T-helper 2 cell (primary cell): ENCODE measurements at places on chromosomes 2 and 18.

- no peak for DNase-seq
Observed at GRCh38 chr2:98301469-98301868, 44.8 kb upstream of the CNGA3 start.

- DNase-seq: no peak
Observed at GRCh38 chr2:9745153-9745899, 97.9 kb upstream of the TAF1B start.

DNA sequence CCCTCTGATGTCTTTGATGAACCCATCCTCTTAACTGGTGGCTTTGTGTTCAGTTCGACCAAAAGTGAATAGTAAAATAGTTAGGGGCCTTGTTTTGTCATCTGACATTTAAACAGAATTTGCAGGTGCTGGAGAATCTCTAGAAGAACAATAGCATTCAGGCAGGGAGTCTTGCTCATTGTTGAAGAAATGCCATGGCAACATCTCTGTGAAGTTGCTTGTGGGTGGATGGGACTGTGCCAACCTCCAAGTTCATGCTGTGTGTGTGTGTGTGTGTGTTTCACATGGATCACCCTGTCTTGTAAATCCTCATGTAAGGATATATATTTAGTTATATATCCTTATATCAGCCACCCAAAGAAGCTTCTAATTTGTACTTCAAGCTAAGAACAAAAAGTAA is 66.7 kb downstream of the SKA1 start:
- DNase-seq: no peak

- DNase-seq: no peak
Observed at GRCh38 chr2:20917287-20917660, 94.4 kb upstream of the LDAH start.

GRCh38 chr2:892892-893291 is 57.8 kb upstream of the SNTG2 start:
- no peak for DNase-seq

GRCh38 chr2:208034503-208035140 is 9.3 kb upstream of the PLEKHM3 start:
- DNase-seq: no peak

GRCh38 chr2:241053576-241054251 is 48.4 kb downstream of the MTERF4 start:
- DNase-seq: no peak

DNA sequence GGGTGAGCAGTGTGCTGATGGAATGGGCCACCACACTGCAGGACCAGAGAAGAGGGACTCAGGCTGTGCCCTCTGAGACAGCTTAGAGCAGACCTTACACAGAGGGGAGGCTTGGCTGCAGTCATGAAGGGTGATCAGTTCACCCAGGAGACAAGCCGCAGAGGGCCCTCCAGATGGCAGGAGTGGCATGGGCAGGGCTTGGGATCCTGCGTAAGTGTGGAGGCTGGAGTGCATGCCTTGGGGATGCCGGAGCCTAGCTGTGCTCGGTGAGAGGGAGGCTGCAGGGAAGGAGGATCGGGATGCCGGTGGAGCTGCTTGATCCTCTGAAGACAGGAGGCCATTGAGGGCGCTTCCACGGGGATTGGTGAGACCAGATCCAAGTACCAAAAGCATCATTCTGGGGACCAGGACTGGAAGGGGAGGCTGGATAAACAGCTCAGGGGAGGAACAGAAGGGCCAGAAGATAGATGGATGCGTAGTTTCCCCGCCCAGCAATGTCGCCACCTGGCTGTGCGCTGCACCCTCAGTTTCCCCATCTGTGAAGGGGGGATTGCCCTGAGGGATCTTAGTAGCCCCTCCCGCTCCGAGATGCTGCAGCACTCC is 163.4 kb downstream of the INHBB start:
- no peak for DNase-seq

DNA sequence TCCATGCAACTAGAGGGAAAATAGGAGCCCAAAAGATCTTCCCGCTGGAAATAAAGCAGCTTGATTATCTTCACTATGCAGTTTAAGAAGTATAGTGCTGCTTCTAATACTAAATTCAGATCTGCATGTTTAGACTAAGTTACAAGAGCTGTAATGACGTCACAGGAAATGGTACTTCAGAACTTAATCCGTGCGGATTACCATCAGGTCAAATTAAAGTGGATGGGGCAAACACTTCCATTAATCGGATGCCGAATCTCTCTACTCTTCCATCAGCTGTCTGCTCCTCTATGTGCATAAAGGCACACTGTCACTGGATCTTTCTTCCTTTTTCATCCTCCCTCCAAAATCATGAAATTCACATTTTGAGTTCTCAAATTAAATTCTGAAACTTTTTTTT is 52.6 kb downstream of the TRAPPC12 start:
- DNase-seq: no peak
